ENCODE measurements at places on chromosomes 16 and 17.

- DNase-seq, result no peak
These were observed 994 bp downstream of the CLTC start for GRCh38 chr17:59620518-59621259.

DNA sequence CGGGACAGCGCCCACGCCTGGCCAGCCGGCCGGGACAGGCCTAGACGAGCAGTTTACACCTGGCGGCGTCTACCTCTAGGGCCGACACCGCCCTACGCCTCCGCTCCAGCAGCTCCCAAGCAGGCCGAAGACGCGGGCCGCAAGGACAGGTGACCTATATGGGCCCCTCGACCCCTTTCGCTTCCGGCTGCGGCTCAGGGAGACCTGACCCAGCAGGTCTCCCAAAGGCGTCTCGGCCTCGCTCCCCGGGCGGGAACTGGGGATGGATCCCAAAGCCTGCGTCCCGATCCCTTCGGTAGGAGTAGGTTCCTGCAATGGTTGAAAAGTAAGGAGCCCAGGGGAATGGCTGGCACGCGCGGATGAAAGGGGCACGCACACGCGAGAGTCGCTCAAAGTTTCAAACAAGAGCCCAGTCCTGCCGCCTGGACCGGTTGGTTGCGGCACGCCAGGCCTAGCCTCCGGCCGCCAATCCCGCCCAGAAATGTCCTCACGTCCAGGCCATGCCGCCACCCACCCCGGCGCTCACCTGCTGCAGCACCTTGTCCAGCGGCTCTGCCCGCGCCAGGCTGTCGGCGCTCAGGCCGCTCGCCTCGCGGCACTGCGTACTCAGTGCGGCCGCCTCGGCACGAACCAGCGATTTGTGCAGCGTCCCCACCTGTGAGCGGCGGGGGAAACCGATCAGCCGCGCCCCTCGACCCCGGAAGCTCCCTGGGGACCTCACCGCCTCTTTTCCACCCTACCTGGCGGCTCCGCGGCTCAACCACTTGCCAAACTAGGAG is 630 bp downstream of the ESRP2 start:
- no peak for DNase-seq

GRCh38 chr17:39872751-39873150 is 4.7 kb downstream of the ZPBP2 start:
- no peak for DNase-seq

- DNase-seq, result no peak
These were observed 22.2 kb downstream of the KIAA0513 start for GRCh38 chr16:85049706-85050305.

DNA sequence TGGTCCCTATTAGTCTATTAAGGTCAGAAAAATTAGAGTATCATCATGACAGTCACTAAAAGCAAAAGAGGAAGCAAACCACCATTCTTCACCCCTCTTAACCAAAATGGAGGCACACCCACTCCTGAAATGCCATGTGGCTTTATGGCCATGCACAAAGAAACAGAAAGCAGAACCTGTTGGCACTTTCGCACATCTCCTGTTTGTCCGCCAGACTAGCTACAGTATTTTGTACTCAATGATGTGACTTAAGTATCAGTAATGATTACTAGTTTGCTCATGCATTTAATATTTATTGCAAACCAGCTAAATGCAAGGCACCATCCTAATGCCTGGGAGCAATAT is 70.2 kb upstream of the GNAO1 start:
- no peak for DNase-seq

- no peak for DNase-seq
These were observed 48.4 kb downstream of the FBXL20 start for GRCh38 chr17:39352986-39353385.

- DNase-seq, result no peak
These were observed 33.7 kb downstream of the DDX19A start for GRCh38 chr16:70380248-70380918.

- DNase-seq, result peak; percentile 25
These were observed 19.3 kb upstream of the NXPH3 start for GRCh38 chr17:49556223-49556943.

GRCh38 chr17:2722611-2723010 is 11.0 kb upstream of the CLUH start:
- no peak for DNase-seq

DNA sequence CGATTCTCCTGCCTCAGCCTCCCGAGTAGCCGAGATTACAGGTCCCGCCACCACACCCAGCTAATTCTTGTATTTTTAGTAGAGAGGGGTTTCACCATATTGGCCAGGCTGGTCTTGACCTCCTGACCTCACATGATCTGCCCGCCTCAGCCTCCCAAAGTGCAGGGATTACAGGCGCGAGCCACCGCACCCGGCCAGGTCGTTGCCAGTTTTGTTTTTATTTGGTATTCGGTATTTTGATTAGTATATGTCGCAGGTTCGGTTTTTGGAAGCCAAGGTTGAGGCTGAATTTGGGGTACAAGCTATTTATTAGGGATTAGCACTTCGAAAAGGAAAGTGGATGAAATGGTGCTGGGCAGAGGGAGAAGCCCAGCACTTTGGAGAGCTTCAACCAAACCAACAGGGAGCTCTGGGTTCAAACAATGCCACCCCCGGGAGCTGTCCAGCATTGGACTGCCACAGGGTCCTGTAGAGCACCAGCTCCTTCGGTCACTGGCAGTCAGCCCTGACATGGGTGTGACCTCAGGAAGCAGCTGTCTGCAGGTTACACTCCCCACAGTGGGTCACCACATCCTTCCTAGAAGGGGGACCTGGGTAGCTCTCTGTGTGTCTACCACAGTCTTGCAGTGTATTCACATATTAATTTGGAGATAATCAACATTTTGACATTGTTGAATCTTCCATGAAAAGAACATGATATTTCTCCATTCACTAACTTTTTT is 1.5 kb upstream of the CLEC10A start:
- no peak for DNase-seq

- DNase-seq, result no peak
These were observed 37.2 kb downstream of the BRD7 start for GRCh38 chr16:50331570-50331969.

DNA sequence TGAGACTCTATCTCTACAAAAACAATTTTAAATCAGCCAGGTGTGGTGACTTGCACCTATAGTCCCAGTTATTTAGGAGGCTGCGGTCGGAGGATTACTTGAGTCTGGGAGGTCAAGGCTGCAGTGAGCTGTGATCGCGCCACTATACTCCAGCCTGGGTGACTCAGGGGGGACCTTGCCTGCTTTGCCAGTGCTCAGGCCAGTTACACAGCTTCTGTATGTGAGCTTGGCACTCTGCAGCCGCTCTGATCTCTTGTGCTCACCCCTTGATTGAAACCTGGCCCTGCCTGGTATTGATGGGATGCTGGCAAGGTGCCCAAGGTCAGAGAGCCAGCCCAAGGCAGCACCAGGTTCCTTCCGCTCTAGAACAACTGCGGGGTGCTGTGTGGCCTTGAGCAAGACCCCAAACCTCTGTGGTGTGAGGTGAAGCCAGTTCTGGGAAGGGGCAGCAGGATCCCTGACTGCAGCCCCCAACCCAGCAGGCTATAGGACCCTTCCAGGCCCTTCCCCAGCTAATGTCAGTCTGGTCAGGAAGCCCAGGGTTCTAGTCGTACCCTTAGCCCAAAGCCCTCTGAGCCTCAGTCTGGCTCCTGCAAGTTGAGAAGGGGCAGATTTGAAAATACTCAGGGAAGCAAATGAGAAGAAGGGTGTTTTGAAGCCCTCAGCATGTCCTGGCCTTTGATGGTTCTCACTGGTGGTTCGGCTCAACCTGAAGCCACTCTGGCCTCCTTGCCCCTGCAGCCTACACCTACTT is 18.9 kb downstream of the MMP15 start:
- no peak for DNase-seq

DNA sequence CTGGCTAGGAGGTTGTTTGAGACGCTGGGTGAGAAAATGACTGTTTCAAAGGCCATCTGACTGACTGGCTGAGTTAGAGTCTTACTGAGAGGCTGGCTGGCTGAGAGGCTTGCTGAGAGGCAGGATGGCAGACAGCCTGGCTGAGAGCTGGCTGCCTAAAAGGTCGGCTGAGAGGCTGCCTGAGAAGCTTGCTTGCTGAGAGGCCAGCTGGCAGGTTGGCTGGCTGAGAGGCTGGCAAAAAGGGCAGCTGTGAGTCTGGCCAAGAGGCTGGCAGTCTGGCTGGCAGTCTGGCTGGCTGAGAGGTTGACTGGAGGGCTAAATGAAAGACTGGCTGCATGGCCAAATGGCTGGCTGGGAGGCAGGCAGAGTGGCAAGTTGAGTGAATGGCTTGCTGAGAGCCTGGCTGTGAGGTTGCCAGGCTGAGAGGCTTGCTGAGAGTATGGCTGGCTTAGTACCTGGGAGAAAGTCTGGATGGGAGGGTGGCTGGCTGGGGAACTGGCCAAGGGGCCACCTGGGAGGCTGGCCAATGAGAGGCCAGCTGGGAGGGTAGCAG is 35.3 kb upstream of the ACSM2B start:
- DNase-seq, result peak; percentile 84

DNA sequence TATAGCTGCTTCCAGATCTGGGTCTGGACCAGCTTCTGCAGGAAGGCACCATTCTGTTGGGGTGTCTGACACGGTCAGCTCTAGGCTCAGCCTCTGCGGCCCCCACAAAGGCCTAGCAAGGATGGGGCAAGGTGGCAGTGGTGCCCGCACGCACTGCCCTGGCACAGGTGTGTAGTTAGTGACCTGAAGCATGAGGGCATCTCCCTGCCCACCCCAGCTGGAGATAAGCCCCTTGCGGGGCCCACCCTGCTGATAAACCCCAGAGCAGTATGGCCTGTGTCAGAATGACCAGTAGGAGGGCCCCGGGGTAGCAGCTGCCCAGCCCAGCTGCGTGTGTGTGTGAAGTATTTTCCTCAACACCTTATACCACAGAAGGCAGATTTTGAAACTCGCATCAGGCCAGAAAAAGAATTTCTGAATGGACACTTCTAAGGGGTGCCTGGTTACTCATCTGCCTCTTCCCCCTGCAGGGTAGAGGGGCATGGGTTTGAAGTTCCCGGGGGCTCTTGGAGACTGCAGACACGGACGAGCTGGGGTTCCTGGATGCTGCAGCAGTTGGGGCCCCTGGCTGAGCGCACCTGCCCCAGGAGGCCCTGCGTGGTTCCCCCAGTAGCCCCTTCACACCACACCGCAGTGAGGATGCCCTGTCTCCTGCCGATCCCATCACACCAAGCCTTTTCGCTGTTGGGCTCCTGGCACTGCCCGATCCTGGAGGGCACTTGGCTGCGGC is 4.5 kb downstream of the ARHGDIA start:
- no peak for DNase-seq

- DNase-seq, result no peak
These were observed 1.7 kb upstream of the PRKCB start for GRCh38 chr16:23833960-23834685.

DNA sequence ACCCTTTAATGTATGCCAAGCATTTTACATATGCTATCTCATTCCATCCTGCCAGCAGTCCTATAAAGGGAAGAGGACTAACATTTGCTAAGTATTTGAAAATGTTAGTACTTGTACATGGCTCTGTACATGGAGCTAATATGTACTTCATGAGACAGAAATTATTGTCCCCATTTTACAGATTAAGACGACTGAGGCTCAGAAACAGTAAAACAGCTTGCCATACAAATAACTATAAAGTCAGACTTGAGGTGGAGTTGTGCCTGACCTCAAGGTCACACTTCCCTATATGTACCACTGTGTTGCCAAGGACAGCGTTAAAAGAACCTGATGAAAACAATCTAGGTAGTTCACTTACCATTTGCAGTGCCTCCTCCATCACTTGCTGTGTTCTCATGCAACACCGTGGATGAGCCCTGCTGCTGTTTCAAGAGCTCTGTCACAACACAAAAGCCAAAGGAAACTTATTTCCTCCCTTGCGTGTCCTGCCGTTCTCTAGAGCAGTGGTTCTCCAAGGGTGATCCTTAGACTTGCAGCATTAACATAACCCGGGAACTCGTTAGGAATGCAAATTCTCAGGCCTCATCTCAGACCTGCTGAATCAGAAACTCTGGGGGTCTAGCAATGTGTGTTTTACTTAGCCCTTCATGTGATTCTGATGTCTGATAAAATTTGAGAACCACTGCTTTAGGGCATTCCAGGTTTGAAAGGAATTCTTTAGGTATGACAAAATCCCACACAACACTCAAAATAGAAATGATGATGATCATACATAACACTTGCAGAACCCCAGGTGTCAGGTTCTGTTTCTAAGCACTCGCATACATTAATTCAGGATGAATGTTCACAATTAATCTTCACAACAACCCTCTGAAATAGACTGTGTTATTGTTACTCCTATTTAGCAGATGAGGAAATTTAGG is 51.2 kb upstream of the MTMR4 start:
- DNase-seq, result no peak

- DNase-seq, result no peak
These were observed 188.5 kb upstream of the C17orf78 start for GRCh38 chr17:37187262-37187661.

GRCh38 chr17:8046306-8046928 is 7.6 kb downstream of the ALOX15B start:
- no peak for DNase-seq

DNA sequence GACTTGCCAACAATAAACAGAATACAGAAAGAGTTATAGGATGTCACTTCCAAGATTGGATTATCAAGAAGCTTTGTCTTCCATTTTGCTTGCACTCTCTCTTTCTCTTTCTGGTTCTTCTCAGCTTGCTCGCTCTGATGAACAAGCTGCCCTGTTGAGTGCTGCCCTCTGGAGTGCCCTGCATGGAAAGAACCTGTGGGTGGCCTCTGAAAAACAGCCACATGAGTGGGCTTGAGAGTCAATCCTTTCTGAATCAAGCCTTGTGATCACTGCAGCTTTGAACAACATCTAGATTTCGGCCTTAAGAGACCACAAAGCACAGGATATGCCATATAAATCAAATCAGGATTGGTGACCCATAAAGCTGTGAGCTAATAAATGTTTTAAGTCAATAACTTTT is 185.1 kb downstream of the KIF2B start:
- no peak for DNase-seq

- DNase-seq, result no peak
These were observed 90.6 kb upstream of the CIBAR2 start for GRCh38 chr16:85202631-85203461.

DNA sequence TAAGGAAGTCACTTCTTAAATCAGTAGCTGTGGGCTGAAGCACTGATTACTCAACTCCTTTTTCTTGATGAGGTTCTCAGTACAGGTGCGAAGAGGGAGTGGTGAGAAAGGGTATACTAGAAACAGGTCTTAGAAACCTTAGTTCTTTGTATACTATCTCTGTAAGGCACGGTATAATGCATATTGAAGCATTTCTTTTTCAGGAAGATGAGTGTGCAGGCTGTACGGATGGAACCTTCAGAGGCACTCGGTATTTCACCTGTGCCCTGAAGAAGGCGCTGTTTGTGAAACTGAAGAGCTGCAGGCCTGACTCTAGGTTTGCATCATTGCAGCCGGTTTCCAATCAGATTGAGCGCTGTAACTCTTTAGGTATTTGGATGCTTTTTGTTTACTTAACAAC is 39.2 kb downstream of the CYLD start:
- DNase-seq, result no peak

- no peak for DNase-seq
These were observed 71.5 kb upstream of the TRAP1 start for GRCh38 chr16:3788711-3789374.

GRCh38 chr17:28951428-28951990 is at the start of gene PHF12:
Gene PHF12 (minus strand): TSS chr17:28951518. CDS start chr17:28950960, 558 bp downstream.
- DNase-seq, result peak; percentile 98
